ENCODE measurements at places on chromosomes 7 and 10.

GRCh38 chr10:188546-188945 lies 53.3 kb downstream of the ZMYND11 start:
- no peak for DNase-seq

GRCh38 chr7:100588438-100588837 lies 2.3 kb downstream of the FBXO24 start:
- DNase-seq = no peak

DNA sequence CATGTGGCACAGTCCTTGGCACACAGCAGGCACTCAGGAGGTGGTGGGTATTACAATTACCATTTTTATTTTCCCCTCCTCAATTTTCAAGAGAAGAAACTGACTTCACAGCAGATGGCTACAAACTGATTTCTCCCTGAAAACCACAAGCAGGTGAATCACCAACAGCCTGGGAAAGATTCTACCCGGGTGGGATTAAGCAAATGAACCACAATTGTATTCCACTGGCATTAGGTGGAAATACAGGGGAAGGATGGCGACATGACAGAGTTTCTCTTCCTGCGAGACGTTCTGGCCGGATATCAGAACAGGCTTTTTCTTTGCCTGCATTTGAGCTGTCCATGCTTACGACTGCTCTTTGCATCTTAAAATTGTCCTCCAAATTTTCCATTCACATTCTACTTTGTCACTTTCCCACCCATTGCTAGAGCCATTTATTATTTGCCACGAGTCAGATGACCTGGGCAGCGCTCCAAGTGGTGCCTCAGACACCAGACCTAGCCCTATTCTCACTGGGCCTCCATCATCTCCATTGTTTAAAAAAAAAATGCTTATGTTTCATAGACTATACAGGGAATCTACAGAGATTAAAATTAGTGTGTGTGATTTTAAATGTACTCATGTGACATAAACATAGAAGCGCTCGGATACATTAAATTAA lies 4.6 kb downstream of the DENND11 start:
- no peak for DNase-seq

DNA sequence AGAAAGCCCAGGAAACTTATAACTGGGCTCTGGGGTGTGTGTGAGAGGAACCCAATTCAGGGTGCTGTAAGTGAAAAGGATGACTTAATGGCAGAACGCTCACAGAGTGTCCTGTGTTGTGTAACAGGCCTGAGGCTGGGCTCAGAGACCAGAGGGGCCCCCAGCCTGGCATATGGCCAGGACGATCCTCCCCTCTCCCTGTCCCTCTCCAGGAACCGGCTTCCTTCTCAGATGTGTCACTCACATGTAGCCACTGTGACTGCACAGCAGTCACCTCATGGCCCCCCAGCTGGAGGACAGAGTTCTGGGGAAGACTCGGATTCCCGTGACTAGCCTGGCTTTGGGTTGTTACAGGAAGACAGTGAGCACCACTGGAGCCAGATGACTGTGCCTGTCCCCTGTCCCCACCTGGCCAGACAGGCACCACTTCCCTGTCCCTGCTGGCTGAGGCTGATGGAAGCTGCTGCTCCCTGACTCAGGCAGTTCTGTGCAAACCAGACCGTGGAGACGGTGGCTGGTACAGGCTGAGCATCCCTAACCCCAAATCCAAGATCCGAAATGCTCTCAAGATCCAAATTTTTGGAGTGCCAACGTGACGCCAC lies 220.5 kb downstream of the MLLT10 start:
- DNase-seq = no peak

GRCh38 chr7:151454932-151455530 lies 15.1 kb upstream of the CRYGN start:
- DNase-seq = no peak

DNA sequence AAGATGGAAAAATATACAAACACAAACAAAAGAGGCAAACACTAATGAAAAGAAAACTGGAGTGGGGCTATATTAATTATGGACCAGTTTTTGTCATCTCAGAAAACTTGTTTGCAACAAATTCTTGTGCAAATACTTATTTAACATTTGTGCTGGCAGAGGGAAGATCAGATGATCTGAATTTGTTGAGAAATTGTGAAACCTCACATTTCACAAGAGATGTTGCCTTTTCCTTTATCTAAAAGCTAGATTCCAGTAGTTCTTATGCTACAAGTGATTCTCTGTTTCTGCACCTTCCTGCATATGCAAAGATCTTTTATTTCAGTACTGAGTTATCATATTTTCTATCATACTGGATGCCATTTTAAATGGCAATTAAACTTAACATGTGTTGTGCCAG lies 320.7 kb downstream of the SUGCT start:
- DNase-seq = no peak

DNA sequence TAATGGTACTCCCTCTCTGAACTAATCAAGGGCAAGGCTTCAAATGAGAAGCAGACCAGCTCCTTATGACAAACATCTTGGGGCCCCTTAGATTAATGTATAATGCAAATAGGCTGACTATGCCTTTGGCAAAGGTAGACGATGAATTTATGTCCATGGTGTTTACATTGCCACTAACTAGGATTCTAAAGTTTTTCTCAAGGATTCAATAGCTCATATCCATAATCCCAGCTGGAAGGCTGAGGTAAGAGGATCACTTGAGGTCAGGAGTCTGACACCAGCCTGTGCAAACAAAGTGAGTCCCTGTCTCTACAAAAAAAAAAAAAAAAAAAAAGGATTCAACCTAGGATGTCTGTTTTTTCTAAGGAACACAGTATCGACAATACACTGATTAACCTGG lies 96.5 kb downstream of the ORC5 start:
- DNase-seq = no peak

GRCh38 chr10:75655791-75656451 lies 224.5 kb downstream of the LRMDA start:
- DNase-seq = no peak

DNA sequence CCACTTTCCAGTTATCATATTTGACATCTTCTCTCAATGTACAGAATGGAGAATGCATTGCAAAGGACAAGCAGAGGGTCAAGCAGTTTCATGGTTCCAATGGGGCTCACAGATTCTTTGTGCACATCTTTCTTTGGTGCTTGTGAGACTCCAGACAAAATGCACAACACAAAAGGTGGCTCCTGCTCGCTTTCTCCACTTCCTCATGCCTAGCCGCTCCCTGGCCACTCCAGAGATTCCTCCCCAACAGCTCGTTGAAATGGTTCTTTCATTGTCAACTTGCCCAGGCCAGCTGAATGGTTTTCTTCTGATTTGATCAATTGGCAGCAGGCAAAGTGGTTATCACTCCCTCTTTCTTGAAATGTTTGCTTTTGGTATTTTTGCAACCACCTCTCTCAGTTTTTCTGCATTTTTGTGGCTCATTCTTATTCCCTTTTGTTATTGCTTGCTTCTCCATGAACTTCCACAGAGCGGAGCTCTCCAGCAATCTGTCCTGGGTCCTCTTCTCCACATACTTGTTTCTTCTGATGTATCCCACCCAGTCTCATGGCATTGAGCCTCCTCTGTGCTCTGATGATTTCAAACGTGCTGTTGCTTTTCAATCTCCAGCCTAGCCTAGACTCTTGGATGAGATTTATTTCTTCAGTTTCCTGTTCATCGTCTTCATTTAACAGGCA lies 507.8 kb upstream of the MKI67 start:
- no peak for DNase-seq

GRCh38 chr10:92688573-92688926 lies 1.2 kb upstream of the HHEX start:
- no peak for DNase-seq

- DNase-seq = no peak
These were observed 178.6 kb upstream of the BET1 start for GRCh38 chr7:94182721-94183120.

GRCh38 chr7:158695726-158696452 lies 8.7 kb downstream of the NCAPG2 start:
- DNase-seq = no peak

DNA sequence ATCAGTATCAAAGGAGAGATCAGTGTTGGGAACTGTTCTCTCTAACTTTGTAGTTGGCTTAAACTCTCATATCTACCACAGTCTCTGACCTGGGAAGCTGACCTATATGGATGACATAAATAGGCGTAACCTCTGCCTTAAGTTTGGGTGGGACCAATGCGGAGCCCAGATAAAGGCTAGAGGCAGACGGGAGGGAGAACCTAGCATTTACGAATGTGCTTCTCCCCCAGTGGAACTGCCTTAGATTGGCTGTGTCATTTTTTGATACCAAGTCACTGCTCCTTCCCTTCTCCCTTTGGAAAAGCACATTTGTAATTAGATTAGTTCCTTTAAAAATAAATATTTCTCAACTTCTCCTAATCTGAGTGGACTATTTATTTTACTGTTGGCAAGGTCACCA lies 23.7 kb upstream of the LRRN3 start:
- DNase-seq = no peak

- no peak for DNase-seq
These were observed 124.2 kb upstream of the PDLIM1 start for GRCh38 chr10:95414844-95415485.

DNA sequence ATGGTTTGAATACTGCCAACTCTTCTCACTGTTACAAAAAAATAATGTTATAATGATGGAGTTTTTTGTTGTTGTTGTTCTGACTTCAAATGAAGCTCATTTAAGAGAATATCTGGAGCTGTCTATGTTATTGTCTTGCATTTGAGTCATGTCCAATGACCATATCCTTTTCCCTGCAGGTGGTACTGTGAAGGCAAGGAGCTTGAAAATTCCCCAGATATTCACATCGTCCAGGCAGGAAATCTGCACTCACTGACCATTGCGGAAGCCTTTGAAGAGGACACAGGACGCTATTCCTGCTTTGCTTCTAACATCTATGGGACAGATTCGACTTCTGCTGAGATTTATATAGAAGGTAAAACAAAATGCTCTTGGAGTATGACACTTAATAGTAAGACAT lies 33.5 kb downstream of the MYPN start:
- no peak for DNase-seq

DNA sequence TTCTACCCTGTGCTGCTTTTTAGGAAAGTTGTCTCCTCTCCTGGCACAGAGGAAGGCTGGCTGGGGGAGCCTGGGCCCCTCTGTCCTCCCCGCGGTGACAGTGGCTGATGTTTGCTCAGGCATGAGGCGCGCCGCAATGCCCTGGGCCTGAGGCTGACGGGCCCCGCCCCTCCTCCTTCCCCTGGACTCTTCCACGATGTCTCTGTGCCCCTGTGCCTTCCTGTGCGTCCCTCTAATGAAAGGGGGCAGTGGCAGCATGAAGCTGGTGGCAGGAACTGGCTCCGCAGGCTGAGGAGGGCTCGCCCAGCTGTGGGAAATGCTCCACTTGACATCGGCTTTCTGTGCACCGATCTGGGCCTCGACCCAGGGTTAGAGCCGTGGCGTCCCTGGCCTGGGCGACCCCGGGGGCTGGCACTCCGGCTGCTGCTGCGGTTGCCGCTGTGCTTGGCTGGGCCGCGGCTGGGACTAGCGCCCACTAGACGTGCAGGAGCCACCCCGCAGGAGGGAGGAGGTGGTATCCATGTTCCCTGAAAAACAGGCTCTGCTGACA lies 67.9 kb downstream of the ZNF680 start:
- DNase-seq = no peak

- no peak for DNase-seq
These were observed 136.4 kb upstream of the AOAH start for GRCh38 chr7:36860681-36861080.

DNA sequence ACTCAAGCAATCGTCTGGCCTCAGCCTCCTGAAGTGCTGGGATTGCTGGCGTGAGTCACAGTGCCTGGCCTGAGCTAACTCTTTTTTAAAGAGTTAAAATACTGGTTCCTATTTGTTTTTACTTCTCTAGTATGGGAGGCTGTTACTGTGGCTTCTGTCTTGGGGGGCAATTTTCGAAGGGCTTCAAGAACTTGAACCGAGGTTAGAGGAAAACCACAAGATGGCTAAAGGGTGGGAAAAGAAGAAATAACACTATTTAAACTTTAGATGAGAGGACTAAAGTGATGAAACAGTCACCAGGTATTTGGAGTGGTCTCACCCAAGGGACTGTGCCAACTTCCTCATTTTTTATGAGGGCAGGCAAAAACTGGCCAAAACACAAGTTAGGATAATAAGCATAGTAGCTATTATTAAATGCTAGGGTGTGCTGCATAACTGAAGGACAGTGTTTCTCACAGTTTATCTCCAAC lies 17.8 kb downstream of the MET start:
- DNase-seq = no peak

- no peak for DNase-seq
These were observed 21.8 kb downstream of the PWWP2B start for GRCh38 chr10:132418527-132419416.

DNA sequence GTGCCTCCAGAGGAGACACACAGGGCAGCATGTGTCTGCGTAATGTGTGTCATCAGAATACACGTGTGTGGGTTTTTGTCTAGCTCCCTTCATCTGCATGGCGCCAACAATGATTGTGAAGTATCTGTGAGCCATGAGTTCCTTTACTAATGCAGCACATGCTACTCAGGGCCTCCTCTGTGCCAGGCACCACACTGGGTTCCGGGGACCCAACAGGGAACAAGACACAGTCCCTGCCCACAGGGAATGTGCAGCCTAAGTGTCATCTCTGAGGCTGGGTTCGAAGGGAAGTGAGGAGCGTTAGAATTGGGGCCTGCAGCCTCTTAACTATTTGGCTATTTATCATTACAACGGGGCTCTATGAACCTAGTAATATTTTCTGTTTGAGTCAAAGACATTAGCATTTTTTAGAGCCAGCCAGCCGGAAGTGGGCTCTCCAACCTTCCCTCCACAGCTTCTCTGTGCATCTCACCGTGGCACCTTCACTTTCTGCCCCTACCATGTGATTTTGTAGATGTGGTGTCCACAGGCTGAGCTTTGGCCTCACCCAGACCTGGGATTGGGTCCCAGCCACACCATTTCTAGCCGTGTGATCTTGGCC lies 43.9 kb upstream of the SRGN start:
- DNase-seq = no peak

GRCh38 chr7:4774658-4775249 lies 669 bp upstream of the AP5Z1 start:
- no peak for DNase-seq

- DNase-seq = no peak
These were observed 161.1 kb downstream of the PRKAG2 start for GRCh38 chr7:151715666-151716315.

- DNase-seq = no peak
These were observed 286.8 kb downstream of the ADK start for GRCh38 chr10:74437822-74438221.

- DNase-seq = no peak
These were observed 37.1 kb downstream of the POLL start for GRCh38 chr10:101550965-101551364.

GRCh38 chr7:87475359-87476178 lies at the start of gene ABCB4:
ABCB4 (minus strand) TSS chr7:87475680; CDS start chr7:87475465, 215 bp downstream.
- DNase-seq = no peak
